Keratinocyte (primary cell): ENCODE measurements at places on chromosomes 11 and 22.

GRCh38 chr22:30947816-30948454, 20.6 kb downstream of the MORC2 start:
- no peak for DNase-seq

DNA sequence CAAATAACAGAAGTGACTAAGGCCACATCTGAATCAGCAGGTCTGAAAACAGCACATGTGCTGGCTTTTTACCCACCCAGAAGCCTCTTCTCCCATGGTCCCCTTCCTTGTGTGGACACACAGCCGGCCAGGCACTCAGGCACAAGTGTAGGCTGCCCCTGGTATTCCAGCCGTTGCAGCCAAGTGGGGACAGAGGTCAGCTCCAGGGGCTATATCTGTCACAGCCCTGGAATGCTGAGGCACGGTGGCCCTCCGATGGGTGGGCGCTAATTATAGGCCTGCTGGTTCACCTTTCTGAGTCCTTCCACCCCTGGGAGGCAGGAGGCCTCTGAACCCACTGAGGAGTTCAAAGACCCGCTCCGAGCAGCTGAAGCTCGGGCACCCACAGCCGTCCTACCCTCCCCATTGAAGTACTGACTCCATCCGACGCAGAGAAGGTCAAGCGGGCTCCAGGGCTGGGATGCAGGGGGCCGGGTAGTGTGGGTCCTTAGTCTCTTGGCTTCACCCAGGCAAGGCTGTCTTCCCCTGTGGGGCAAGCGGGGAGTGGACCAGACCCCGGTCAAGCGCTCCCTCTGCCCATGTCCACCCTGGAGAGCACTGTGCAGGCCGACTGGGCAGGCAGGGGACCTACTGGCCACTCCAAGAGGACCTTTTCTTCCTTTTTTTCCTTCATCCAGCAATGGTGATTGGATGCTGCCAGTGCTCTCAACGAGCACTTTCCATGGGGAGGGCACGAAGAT, 14.3 kb downstream of the FGF3 start:
- DNase-seq, result no peak

- DNase-seq, result no peak
Observed at GRCh38 chr11:104844451-104844850, 53.8 kb downstream of the CASP12 start.

GRCh38 chr11:57896361-57897145, 127.1 kb upstream of the OR9Q1 start:
- no peak for DNase-seq

GRCh38 chr22:30872285-30873041, 96.1 kb downstream of the MORC2 start:
- no peak for DNase-seq

DNA sequence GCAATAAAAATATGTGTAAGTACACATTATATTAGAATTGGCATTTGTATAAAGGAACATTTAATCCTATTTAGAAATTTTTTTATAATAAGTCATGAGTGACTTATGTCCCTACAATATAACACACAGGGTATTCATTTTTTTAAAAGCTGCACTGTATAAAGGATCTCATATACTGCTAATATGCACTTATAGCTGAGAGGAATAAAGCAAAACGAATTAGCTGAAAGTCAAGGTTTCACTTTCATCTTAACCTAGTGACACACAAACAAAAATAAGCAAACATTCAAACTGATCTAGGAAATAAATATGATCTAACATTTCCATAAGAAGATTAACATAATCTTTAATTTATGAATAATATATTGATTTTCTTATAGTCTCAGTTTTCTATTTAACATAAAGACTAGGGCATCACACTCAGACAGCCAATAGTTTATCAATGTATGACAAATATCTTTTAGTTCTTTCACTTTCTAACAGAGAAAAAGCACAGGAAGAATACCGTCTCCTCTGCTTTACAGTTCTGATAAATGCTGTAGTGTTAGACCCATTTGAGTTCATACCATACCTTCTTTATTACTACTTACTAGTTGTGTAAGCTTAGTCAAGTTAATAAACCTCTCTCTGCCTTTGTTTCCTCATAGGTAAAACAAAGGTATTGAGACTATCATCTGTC, 42.9 kb downstream of the DCDC1 start:
- DNase-seq, result no peak

DNA sequence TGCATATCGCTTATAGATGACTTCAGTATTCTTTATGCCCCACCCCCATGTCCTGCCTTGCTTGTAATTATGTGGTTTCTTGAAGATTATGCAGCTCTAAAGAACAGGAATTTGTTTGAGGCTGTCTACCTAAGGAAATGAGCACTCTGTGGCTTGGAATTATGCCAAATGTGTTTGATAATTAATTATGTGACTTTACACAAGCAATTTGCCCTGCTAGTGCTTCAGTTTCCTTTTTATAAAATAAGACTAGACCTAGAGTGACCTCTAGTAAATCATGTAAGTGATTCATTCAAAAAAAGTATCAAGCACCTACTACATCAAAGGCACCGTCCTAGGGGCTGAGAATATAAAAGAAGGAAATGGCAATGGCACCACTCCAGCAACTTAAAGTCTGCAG, 491.5 kb upstream of the KIRREL3 start:
- DNase-seq, result no peak

DNA sequence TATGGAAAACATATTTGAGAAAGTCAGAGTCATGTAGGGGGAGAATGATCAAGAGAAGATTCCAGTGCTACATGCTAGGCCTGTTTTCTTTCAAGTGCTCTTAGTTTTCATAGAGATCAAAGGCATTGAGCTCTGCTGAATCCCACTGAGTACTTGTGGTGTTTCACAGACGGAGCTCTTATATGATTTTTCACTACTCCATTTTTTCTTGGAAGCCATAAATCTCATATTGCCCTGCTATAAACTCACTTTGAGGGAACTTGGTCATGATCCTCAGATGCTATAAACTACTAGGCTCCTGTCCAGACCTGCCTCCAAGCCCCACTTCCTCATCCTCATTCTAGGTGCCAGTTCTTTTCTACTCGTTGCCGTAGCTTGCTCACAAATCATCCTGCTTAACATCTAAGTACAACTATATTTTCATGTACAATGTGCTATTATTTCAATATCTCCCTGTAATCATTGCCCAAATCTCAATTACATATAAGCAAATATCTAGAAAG, 180.8 kb upstream of the CCDC179 start:
- no peak for DNase-seq

- DNase-seq, result no peak
Observed at GRCh38 chr11:12591706-12592105, 82.5 kb upstream of the TEAD1 start.
